T-helper 17 cell (primary cell): ENCODE measurements at places on chromosomes 1 and 21.

DNA sequence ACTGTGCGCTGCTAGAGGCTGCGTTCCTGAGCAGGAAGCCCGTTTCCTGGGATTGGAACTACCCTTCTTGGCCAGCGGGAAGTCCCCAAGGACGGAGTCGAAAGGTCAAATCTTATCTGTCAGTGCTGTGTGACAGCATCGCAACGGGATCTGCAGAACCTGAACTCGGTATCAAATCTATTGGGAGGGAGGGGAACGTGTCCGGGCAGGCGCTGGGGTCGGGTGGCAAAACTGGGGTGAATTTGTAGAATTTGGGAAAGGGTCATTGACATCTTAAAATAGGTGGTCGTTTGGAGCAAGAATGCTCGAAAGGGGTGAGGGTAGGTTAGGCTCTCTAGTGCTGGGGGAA, 725 bp upstream of the ARPC5 start:
- no peak for DNase-seq

GRCh38 chr21:30600787-30601186, at the start of gene KRTAP22-1:
KRTAP22-1 (plus strand) TSS chr21:30601087.
- DNase-seq: no peak

DNA sequence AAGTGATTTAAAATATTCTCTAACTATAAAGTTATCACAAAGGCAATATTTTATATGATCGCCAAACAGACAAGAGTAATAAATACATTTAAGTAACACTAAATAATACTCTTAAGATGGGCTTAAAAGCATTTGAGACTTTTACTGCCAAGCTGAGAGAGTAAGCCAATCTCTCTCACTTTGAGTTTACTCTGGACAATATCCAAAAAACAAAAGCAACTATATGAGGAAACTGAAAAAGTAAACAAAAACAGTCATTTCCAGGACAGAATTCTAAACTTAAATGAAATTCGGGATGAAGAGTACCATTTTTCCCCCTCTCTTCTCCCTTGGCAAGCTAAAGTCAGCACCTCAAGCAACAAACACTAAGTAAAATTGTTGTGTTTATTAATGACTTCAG, 173.2 kb downstream of the COP1 start:
- DNase-seq: no peak

DNA sequence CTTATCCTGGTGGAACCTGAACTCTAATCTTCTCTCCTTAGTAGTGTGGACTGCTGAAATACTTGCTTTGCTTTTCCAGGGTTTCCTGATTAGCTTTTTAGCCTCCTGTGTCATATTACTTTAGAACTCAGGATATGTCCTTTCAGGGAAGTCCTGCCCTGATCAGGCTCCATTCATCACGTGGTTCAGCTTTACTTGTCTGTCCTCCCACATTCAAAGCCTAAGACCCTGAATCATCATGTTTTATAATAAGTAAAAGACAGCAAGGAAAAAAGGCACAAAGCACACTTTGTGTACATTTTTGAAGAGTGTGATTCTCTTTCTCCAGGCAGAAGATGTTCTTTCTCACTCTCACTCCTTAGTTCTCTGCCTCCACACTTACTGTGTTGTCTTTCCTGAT, 70.6 kb downstream of the PATJ start:
- DNase-seq: no peak

DNA sequence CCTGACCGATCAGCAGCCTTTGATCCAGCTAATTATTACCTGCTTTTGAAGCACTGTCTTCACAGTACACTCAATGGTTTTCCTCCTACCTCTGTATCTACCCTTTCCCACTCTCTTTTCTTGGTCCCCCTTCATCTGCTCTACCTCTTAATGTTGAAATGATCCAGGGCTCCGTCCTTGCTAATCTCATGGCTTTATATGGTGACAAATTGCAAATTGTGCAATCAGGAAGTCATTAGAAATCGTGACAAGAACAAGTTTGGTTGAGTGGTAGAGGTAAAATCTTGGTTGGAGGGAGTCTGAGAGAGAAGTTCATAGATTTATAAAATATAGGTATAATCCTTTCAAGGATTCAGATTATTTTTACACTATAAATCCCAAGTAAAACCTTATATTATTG, 9.6 kb upstream of the CYB5R1 start:
- DNase-seq: no peak

DNA sequence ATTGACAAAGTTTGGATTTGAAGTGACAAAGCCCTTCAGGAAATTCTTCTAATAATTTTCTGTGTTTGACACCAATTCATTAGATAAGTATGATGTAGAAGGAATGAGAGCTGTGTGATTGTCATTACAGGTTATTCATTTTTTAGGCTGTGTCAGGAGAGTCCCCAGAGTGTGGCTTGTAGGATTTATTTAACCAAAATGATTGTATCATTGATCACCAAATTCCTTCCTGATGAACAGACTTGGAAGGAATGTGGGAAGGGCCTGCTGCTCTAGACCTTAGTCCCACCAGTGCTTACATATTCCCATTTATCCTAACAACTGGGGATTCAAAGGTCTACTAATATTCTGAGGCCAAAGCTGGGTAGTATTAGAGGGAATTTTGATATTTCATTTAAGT, 383.3 kb upstream of the KAZN start:
- no peak for DNase-seq

GRCh38 chr1:97070376-97070775, 348.8 kb downstream of the PTBP2 start:
- DNase-seq: no peak

DNA sequence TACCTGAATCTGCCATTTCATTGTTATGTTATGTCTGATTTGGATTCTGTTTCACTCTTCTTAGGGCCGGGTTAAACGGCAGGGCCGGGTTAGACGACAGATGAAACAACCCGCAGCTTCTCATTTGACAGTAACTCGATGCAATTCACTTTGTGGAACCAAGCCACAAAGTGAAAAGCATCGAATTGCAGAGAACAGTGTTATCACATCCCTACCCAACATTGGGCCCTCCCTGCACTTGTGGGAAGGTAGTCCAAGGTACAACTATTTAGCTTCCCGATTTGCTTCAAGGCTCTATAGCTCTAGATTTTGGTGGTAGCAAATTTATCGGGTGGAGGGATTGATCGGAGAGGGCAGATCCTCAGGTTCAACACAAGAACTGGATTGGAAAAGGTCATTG, 17.0 kb downstream of the SON start:
- no peak for DNase-seq

DNA sequence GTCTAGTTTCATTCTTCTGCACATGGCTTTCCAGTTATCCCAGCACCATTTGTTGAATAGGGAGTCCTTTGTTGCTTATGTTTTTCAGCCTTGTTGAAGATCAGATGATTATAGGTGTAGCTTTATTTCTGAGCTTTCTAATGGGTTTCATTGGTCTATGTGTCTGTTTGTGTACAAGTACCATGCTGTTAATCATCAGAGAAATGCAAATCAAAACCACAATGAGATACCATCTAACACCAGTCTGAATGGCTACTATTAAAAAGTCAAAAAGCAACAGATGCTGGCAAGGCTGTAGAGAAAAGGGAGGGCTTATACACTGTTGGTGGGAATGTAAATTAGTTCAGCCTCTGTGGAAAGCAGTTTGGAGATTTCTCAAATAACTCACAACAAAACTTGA, 321.5 kb upstream of the PTBP2 start:
- no peak for DNase-seq

GRCh38 chr1:190068304-190068703, 409.4 kb downstream of the BRINP3 start:
- no peak for DNase-seq

DNA sequence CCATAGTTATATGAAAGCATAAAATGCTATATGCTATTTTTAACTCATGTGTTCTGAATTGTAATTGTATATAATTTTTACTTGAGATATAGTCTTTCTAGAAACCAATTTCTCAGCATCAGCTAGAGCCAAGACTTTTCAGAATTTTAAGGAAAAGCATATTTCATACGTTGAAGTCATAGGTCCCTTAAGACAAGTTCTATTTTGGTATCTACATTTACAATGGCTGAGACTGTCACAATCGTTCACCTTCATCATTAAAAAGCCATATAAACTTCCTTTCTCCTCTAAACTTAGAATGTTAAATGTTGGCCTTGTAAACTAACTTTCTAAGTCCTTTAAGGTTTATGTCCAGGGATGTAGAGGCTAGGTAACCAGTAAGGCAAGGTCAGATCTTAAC, 104.1 kb downstream of the LRRC40 start:
- no peak for DNase-seq

DNA sequence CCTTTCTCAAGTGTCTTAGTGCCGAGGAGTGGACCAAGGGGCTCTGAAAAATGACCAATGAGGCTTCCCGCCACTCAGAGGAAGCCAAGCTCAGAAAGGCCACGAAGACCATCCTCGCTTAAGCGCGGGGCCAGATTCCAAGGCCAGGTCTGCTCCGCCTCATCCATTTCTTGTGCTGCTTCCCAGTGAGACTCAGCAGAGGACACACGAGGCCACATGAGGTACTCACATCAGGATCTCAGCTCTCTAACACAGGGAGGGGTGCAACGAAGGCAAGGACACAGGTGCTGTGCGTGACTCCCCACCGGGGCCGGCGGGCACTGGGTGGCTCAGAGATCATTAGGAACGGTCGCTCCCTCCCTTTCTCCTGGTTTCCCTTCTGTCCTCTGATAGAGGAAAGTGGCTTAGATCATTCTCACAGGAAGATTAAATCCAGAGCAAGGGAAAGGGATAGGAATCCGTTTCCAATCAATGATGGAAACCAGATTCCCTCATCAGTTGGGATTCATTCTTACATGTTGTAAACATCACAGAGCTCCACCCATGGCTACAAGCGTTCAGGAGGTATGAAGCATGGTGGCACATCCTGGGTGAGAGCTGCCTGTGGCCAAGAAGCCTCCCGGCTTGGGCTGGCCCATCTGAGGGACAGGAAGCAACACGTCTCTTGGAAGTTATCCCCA, 46.7 kb downstream of the CAPZB start:
- DNase-seq: no peak

GRCh38 chr1:245288796-245289195, 134.0 kb downstream of the KIF26B start:
- DNase-seq: no peak

DNA sequence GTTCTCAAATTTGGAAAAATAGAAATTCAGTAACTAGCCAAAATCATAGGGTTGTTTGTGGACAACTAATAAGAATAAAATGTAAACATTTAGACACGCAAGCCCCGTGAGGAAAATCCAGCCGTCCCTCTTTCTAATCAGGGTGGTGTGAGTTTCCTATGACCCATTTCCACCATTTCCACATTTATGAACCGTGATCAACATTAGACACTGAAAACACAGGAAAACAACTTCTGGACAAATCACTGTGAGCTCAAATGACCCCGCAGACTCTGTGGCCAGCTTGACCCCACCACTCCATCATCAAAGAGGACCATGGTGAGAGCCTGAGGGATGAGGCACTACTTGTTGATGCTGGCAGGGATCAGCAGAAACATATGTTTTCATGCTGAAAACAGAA, 101.0 kb downstream of the SIM2 start:
- no peak for DNase-seq

GRCh38 chr1:205421798-205422197, at the start of gene LEMD1:
LEMD1 (minus strand) TSS chr1:205422056; CDS start chr1:205420536, 1,520 bp downstream.
- no peak for DNase-seq

DNA sequence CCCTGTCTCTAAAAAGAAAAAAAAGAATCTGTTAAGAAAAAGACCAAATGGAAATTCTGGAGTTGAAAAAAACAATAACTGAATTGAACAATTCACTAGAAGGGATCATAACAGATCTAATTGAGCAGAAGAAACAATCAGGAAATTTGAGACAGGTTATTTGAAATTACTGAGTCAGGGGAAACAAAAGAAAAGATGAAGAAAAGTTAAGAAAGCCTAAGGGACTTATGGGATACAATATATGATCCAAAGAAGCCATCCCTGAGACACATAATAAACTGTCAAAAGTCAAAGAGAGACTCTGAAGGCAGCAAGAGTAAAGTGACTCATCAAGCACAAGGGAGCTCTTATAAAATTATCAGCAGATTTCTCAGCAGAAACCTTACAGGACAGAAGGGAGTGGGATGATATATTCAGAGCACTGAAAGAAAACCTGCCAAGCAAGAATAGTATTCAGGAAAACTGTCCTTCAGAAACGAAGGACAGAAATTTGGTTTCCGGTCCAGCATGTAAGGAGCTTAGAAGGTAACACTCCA, 44.5 kb downstream of the SLC2A1 start:
- DNase-seq: no peak

GRCh38 chr1:156840186-156840897, 18.6 kb downstream of the INSRR start:
- no peak for DNase-seq

DNA sequence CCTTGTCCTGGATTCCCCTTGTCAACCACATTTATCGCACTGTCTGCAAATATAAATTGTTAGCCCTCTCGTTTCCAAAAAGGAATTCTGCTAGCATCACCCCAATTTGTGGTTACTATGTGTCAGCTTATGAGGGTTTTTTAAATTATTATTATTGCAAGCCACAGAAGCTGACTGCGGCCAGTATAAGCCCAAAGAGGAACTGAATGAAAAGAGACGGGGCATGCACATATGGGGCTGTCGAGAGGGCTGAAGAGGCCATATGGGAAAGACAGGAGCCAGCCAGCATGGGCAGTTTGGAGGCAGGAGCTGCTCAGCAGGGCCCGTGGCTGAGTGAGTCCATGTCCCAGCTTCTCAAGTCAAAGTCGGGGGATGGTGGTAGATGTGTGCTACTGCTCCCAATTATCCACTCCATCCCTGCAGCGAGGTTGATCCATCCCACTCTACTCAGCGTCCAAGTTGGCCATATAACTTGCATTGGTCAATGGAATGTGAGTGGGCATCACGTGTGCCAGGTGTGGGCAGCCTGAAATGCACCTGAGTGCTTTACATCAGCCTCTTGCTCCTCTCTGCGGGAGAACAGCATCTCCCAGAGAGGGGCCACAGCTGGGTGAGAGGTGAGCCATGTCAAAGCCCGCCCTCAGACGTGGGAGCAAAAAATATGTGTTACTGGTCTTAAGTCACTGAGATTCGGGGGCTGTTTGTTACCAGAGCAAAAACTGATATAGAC, 37.6 kb upstream of the LDLRAP1 start:
- DNase-seq: no peak

- DNase-seq: no peak
Measured at GRCh38 chr1:183274836-183275235, 88.8 kb downstream of the LAMC2 start.

GRCh38 chr1:11320153-11320936, 47.3 kb downstream of the UBIAD1 start:
- DNase-seq: peak; percentile 34

- DNase-seq: no peak
Measured at GRCh38 chr1:205921570-205921909, 21.7 kb downstream of the SLC26A9 start.

GRCh38 chr1:98045211-98045766, 124.5 kb upstream of the DPYD start:
- no peak for DNase-seq
